Upper lobe of right lung (tissue), 1 donor: ENCODE measurements at places on chromosomes 12 and 14. TPM values are rescaled to one million over a fixed set of nuclear protein-coding genes. Genes with fewer than 3 reads are reported as not detected.

DNA sequence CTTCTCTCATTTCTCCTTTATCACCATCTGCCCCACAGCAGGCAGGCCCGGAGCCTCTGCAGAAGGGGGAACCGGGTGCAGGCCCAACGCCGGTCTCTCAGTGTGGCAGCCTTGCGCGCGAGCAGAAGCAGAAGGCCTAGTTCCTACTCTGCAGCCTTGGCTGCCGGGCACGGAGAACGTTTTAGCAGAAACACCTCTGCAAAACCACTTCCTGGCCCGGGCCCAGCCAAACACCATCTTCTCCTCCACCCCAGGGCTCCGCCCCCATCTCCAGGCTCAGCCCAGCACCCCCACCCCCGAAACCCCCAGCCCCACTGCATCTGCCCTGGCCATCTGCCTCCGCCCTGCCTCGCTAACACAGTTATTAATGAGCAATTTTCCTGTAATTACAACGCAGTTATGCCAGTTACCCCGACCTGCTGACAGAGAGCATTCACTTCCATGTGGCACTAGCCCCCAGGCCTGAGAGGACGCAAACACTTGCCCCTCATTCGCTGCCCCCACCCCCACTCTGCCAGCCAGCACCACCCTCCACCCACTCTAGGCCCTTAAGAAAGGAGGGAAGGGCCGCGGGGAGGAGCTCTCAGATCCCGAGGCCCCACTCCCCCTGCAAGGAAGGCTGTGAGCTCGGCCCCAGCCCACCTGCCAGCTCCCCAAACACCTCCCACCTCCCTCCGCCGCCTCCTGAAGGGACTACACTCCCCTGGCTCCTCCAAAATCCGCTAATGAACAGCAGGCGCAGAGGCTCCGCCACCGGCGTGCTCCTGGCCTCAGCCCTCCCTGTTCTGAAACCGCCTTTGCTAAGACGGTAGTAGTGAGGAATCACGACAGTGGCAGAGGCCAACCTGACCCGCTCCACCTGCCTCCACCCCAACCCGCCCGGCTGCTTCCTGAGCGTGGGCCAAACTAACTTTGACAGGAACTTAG, 44.7 kb upstream of the FBRSL1 start:
- no peak for DNase-seq

IL26 gene
- not detected for total RNA-seq

- DNase-seq = no peak
Observed at GRCh38 chr12:93536766-93537488, 35.5 kb upstream of the SOCS2 start.

AKAP6 gene
- 7.7 TPM for total RNA-seq

- peak; percentile 69 for DNase-seq
Observed at GRCh38 chr12:64625243-64626077, 15.2 kb downstream of the RASSF3 start.

TGFB3 gene
- total RNA-seq = 25.4 TPM

DNA sequence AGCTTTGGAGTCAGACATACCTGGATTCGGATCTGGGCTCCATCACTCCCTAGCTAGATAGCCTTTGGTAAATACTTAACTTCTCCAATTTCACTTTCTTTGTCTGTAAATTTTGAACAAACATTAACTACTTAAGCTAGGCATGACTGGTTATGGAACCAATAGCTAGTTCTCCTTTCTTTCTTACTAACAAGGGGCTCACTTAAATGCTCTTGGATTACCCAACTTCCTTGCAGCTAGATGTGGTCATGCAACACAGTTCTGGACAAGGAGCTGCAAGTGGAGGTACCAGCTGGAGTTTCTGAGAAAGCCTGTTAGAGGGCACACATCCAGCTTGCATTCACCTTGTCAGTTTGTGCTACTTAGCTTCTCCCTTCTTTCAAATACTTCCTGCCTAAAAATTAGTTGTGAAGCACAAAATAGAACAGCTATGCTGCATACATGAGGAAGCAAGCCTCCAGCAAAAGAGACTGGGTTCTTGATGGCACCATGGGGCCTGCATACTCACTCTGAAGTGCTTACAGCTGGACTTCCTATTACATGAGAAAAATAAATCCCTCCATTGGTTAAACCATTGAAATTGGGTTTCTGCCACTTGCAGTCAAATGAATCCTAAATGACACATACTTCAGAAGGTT, 210.1 kb upstream of the EEA1 start:
- DNase-seq = no peak

DNA sequence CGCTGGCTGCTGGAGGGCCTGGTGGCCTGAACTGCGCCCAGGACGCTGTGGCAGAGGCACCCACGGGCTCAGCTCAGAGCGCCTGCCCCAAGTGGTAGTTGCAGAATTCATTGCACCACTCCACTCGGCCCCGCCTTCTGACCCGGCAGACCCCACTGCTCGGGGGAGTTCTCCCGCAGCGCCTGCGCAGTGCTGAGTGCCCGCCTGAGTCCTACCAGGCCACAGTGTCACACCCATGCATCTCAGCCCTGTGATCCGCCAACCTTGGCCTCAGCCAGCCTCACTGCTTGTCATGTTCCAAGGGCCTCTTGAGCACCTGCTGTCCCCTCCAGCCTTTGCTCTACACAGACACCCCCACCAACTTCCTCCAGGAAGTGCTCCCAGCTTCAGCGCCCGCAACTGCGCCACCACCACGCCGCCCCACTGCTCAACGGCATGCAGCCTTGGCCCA, 12.2 kb downstream of the DEGS2 start:
- peak; percentile 80 for DNase-seq

DNA sequence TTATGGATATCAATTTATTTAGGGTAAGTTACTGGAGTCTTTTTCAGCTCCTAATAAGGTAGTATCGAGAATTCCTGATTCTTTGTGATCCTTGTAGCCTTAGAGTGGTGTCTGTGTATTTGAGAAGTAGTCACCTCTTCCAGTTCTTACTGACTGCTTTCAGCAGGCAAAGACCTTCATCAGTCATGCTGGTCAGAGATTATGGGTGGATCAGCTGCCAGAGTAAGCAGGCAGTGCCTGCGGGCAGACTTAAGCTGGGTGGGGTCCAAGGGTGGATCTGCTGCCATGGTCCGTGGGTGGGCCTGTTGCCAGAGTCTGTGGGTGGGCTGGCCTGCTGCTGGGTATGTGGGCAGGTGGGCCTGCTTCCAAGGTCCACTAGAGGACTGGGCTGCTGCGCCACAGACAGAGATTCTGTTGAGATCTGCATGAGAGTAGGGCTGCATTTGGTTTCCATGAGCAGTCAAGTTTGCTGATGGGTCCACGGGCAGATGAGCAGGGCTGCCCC, 188.7 kb downstream of the ANO2 start:
- DNase-seq = no peak

NYNRIN gene
- 16.6 TPM for total RNA-seq

DNA sequence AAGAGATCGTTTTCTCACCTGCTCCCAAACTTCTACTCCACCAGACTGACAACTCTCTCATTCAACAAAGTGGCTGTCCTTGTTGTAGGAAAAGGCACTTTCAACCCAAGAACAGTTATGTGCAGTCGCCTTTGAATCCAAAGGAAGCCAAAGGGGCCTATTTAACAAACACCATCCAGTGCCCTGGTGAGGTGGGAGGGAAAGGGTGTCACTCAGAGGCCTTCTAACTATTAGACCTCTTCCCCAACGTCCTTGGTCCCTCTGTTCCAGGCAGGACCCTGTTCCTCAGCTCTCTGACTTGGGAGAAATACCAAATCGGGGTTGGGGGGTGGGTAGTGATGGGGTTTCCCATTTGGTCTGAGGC, 3.2 kb downstream of the SIX4 start:
- no peak for DNase-seq

GRCh38 chr14:32648434-32648833, 290.2 kb upstream of the NPAS3 start:
- DNase-seq = no peak

DEPDC4 gene
- 0.61 TPM for total RNA-seq

- no peak for DNase-seq
Observed at GRCh38 chr12:13602172-13602571, 379.2 kb downstream of the GRIN2B start.

PTPN6 gene
- total RNA-seq = 154 TPM

NPAS3 gene
- 1.2 TPM for total RNA-seq

GRCh38 chr14:53741479-53742232, 215.0 kb downstream of the BMP4 start:
- no peak for DNase-seq

- no peak for DNase-seq
Observed at GRCh38 chr12:42603246-42603990, 13.9 kb upstream of the PRICKLE1 start.

GRCh38 chr12:107277855-107278254, 184.5 kb upstream of the CRY1 start:
- DNase-seq = no peak

- no peak for DNase-seq
Observed at GRCh38 chr14:51929910-51930682, 59.2 kb upstream of the RTRAF start.

DNA sequence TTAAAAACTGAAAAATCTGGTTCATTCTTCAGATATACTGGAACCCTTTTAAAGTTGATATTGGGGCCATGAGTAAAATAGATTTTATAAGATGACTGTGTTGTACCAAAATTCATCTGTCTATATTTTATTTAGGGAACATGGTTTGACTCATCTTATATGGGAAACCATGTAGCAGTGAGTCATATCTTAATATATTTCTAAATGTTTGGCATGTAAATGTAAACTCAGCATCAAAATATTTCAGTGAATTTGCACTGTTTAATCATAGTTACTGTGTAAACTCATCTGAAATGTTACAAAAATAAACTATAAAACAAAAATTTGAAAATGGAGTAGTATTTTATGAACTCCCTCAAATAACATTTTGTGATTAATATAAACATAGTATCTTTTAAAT, 14.2 kb downstream of the PTGER2 start:
- DNase-seq = no peak

DNA sequence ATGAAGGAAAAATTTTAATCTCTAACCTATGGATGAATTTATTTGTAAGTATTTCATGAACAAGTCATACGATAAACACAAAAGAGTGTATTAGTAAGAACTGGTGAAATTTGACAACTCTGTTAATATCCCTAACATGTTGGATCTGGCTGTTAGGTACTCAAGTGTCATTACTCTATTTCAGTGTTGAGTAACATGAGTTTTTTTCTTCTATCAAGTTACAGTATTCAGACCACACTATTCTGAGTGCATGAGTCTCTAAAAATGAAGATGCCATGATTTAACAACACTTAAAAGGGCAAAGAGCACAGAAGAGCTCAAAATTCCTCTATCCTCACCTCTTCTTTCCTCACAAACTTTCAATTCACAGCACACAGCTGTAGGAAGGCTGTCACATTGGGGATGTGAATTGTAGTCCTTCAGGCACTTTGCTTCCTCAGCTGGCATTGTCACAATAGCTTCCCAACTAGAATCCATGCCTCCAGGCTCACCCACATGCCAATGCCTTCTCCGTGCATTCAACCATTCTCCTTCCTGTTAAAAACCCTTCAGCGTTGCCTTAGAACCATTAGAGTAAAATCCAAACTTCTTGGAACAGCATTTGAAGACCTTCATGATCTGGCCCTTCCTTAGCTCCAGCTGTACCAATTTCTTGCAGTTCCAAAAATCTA, 73.7 kb upstream of the DBX2 start:
- no peak for DNase-seq

GRCh38 chr14:67059596-67059995, 129.6 kb upstream of the GARIN2 start:
- no peak for DNase-seq

- DNase-seq = no peak
Observed at GRCh38 chr12:43357141-43357540, 194.9 kb downstream of the ADAMTS20 start.

AMIGO2 gene
- total RNA-seq = 22.8 TPM

DNA sequence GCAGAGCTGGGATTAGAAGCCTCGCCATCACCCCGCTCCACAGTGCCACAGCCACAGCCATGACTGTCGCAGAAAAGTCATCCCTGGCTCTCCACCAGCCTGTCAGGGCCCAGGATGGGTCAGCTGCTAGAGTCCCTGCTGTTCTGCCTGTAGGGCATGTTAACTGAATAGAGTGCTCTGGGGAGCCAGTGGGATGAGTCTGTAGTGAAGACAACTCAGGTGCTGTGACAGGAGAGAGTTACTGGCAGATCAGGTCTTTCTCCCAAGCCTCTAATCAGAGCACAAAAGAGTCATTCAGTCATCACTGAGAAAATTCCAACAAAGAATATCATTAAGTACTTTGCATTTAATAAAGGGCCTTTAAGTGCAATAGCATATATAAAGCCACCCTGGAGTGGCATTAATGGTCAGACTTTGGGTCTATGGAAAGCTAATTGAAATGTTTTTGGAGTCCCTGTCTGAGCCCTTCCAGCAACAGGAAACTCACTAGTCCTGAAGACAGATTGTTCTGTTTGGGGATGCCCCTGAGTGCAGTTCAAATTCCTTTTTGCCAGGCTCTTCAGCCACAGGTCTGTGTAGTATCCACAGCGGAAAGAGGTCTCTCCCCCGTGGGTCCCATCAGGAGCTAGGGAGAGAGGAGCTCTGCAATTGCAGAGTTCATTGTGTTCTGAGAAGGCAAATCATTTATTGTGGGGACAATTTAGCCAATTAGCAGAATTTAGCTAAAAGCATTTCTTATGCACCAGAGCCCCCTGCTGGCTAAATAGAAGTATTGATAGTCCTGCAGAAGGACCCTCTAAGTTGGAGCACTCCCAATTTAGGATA, 45.2 kb upstream of the C14orf132 start:
- DNase-seq = no peak

- DNase-seq = no peak
Observed at GRCh38 chr12:118188690-118189371, 52.9 kb downstream of the PEBP1 start.

METTL3 gene
- 48.6 TPM for total RNA-seq
